Liver (tissue), 10 donors: ENCODE measurements at places on chromosomes 3 and 15. TPM values are rescaled to one million over a fixed set of nuclear protein-coding genes. Genes with fewer than 3 reads are reported as not detected.

DNA sequence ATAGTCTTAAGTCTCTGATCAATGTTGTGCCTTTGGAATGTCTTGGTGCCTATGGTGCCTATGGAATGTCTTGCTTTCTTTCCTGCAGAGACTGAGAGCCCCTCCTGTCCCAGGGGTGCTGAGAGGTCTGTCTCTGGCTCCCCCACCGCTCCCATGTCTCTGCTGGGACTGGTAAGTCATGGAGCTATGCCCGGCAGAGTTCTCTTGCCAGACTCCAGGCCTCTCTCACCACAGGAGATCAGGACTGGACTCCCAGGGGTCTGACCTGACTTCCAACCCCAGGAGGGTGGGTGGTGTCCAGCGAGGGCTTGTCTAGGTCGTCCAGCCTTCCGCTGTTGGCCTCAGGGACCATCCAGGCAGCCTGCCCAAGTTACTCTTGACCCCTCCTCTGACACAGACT is 14.0 kb upstream of the CYP11A1 start:
- no peak for DNase-seq

Gene FAM43A
- total RNA-seq: 3.7 TPM

Gene SNURF
- 13.7 TPM for total RNA-seq

DNA sequence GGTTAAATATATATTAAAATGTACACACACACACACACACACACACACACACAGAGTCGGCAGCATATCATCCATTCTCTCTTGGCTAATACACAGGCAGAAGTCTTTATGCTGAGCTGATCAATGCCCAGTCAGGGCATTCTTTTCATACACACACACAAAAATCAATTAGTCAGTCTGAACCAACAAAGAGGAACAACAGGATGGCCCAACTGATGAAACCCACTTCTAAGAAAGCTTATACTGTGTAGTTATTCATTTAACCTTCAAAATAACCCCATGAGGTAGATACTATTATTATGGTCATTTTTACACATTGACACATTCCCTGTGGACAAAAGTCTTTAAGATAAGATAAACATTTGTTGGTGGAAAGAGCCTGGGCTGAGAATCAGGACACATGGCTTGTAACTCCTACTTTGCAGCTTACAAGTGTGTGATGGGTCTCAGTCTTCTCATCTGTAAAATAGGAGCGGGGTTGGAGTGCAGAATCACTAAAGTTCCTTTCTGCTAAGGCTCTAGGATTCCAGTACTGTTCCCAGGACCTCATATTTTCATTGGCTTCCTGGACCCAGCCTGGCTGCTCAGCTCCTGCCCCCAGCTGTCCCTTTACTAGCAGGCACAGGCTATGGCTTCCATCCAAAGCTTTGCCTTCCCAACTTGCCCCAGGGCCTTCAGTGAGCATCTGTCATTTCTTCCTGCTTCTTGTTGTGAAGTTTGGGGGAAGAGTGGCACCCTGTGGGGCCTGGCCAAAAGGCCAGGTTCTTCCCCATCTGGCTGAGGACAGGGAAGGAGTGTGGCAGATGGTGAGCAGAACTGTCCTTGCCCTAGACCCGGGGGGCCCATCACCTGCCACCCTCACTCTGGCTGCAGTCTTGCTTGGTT is 27.2 kb upstream of the GLCE start:
- no peak for DNase-seq

DNA sequence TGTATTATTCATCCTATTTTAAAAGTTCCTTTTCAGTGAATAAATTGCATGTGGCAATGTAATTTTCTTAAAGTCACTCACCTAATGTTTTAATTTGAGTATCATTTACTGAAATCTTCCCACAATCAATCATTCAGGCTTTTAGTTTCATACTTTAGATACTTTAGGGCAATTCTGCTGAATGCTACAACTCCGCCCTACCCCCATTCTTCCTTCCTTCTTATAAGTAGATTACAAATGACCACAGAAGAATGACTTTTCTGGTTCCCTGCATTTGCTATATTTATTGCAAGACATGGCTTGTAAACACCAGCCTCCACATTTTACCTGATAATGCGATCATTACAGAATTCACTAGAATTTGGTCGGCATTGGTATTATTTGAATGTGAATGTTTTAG is 1061.9 kb downstream of the FHIT start:
- DNase-seq: no peak

DNA sequence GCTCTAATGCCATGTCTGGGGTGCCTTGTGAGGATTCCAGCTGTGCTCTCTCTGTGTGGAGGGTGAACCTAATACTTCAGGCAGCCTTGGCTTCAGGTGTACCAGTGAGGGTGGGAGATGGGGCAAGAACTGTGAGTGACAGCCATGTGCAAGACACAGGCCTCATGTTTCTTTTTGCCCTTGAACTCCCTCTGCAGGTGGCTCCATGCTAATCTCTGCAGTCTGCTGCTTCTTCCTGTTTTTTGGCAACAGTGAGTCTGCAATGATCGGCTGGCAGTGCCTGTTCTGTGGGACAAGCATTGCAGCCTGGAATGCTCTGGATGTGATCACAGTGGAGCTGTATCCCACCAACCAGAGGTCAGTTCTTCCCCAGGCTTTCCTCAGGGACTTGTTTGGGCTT is 189.3 kb downstream of the SV2B start:
- DNase-seq: no peak

GRCh38 chr3:149459491-149460059 is 14.9 kb upstream of the TM4SF4 start:
- no peak for DNase-seq

GRCh38 chr3:195163719-195164572 is 107.0 kb downstream of the XXYLT1 start:
- no peak for DNase-seq

- no peak for DNase-seq
These were observed 83.3 kb downstream of the MINAR1 start for GRCh38 chr15:79515300-79516027.

DNA sequence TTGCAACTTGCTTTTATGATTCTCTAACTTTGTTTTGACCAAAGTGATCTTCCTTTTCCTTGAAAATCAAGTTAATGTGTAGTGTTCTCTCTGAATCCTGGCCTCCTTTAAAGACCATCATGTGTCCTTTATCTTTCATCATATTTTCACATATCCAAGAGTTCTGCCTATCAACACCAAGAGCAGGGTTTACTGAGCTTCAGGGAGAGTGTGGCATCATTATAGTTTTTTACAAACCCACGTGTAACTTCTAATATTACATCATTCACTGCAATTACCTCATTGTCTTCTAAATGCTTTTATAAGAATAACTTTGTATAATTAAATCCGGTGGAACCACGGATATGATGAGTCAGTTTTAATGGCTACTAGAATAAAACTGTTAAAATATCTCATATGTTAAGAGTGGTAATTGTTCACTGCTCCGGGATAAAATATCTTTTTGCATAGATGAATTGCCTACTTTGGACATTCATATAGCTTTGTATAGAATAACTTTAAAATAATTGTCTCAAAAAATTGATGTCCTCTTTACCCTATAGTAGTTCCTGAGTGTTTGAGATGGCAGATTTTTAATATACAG is 248.8 kb upstream of the GRM7 start:
- DNase-seq: no peak

Gene MYL3
- 0.51 TPM for total RNA-seq

GRCh38 chr15:81378443-81378842 is 4.4 kb upstream of the TMC3 start:
- DNase-seq: no peak

- DNase-seq: peak; percentile 27
These were observed 25.3 kb downstream of the ACSBG1 start for GRCh38 chr15:78208887-78209645.

DNA sequence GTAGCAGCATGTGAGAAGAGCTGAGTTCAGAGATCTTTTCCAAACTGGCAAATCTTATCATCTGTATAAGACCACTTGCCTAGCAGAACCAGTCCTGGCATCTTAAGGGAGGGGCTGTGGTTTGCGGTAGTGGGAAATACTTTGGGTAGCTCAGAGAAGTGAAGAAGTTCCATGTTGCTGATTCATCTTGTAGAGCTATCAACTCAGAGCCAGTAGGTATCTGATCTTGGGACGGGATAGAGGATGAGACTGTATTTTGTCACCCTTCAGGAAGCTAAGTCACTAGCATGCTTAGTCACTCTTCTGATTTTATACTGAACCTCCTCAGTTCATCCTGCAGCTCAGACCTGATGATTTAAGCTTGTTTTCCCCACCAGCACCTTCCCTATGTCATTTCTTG is 211.4 kb downstream of the NR1D2 start:
- no peak for DNase-seq

DNA sequence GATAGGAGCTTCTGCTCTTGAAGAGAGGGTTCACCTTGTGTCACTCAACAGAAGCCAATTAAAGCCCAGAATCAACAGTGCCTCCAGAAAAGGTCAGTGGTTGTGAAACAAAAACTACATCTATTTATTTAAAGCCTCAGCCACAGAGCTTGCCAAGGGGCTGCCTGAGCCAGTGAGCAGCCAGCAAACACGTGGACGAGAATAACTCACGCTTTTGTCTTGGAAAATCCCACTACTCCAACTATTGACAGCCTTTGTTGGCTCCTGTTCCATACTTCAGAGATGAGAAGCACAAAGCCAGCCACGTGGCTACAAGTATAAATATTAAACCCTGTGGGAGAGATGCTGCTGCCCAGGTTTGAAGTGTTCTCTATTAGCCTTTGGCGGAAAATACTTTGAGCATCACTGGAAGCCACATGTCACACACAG is 10.3 kb downstream of the GPR156 start:
- no peak for DNase-seq

DNA sequence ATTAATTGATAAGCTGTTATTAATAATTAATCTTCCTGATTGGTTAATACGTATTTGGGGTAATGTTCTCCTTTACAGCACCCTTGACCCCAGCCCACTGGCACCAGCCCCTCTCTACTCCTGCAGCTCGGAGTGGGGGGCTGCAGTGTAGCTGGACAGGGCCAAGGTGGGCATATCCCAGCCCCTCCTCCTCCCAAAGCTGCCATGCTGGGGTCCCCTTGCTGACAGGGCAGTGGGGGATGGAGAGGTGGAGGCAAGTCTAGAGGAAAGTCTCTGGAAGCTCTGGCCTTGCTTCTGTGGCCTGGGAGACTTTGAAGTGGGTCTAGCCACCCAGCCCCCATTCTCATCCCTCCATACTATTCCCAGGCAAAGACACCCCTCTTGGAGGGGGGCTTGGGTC is 35.8 kb downstream of the HCN4 start:
- no peak for DNase-seq

GRCh38 chr3:132457286-132457685 is 40.0 kb downstream of the DNAJC13 start:
- DNase-seq: no peak

DNA sequence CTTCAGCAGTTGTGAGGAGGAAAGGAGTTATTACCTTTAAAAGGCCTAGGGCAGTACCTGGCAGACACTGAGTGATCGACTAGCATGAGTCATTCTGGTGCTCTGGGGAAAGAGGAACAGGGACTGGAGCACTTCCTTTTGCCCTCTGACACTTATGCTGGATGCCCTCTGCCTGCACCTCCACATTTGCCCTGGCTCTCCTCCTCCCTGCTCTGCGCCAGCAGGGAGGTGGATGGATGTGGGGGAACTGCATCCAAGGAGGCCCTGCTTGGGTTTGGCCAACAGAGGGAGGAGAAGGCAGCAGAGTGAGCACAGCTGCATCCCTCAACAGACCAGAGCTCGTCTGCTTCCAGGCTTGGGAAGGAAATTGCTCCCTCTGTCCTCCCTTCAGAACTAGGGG is 75.0 kb downstream of the SEMA5B start:
- DNase-seq: no peak

DNA sequence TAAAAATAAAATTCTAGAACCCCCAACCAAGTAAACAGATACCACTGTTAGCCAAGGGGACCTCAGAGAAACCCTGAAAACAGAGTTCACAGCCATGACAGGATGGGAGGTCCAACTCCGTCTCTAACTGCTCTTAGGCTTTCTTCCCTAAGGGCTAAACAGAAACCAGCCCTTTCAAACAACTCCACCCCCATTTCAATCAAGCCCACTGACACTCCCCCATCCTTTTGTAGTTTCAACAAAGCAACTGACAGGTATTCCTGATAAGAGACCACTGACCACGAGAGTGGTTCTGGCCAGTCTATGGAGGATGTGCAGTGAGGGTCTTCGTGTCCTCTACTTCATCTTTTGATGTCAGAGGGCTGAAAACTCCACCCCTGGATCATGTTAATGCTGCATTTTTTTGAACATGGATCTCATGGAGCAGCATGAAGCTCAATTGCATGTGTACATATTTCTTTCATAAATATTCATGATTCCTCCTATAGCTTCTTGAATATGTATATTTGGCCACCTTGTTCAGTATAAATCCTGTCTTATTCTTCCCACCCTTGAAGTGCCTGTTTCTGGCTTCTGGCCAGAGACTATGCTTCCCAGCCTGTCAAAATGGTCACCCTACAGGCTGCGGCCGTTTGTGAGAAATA is 222.6 kb downstream of the OSBPL10 start:
- DNase-seq: no peak

DNA sequence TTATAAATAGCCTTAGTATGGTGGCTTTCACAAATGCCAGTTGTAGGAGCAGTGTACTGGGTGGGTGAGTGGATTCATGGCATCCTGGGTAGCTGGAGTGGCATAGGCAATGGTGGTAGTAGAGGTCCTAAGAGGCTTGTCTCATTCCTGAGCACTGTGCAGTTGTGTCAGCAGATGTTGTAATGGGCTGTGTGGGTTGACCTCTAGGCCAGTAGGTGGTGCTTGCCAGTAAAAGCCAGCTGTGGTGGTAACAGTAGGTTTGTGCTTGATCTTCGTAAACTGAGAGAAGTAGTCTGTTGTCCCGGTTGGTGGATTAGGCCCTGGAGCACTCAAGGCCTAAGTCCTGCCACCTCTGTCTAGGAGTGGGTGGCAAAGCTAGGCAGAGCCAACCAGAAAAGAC is 149.7 kb upstream of the SUCLG2 start:
- DNase-seq: no peak

- DNase-seq: no peak
These were observed 84.1 kb upstream of the HACD2 start for GRCh38 chr3:123668906-123669305.

- no peak for DNase-seq
These were observed 1032.1 kb downstream of the NTRK3 start for GRCh38 chr15:87224404-87224803.

DNA sequence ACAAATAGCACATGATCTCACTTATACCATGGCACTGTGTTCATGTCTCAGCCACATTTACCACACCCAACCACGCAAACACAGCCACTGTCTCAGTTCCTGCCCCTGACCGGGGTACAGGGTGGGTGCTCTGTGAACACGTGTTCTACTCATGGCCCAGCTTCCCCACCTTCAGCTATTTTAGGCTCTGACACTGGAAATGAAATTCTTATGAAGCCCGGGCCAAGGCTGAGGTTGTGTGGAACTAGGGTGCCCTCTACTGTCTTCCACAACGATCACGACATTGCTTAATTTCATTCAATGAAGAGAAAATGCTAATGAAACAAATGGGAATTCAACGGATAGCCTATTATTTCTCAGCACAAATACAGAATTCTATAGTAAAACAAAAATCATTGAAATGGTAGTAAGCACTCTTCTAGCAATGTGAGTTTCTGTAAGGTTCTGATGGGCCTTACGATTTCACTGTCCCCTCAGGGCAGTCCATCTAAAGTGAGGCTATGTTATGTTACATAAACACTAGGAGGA is 2.1 kb upstream of the GABRA5 start:
- DNase-seq: no peak
